ENCODE measurements at places on chromosomes 4 and X. TPM values are rescaled to one million over a fixed set of nuclear protein-coding genes. Genes with fewer than 3 reads are reported as not detected.

Gene GAGE12J
- not detected for total RNA-seq

Gene MAGEA8
- total RNA-seq: not detected

Gene SRP72
- 155 TPM for total RNA-seq

Gene DMRTC1B
- total RNA-seq: not detected

Gene PACRGL
- total RNA-seq: 14.4 TPM

Gene BMP15
- total RNA-seq: not detected
